ENCODE measurements at places on chromosomes 2 and 18. TPM values are rescaled to one million over a fixed set of nuclear protein-coding genes. Genes with fewer than 3 reads are reported as not detected.

The LDLRAD4 gene
- 4.6 TPM for polyA plus RNA-seq

The HPCAL1 gene
- 66.4 TPM for polyA plus RNA-seq

GRCh38 chr18:10669441-10670100, 143.7 kb downstream of the NAPG start:
- DNase-seq, result no peak

DNA sequence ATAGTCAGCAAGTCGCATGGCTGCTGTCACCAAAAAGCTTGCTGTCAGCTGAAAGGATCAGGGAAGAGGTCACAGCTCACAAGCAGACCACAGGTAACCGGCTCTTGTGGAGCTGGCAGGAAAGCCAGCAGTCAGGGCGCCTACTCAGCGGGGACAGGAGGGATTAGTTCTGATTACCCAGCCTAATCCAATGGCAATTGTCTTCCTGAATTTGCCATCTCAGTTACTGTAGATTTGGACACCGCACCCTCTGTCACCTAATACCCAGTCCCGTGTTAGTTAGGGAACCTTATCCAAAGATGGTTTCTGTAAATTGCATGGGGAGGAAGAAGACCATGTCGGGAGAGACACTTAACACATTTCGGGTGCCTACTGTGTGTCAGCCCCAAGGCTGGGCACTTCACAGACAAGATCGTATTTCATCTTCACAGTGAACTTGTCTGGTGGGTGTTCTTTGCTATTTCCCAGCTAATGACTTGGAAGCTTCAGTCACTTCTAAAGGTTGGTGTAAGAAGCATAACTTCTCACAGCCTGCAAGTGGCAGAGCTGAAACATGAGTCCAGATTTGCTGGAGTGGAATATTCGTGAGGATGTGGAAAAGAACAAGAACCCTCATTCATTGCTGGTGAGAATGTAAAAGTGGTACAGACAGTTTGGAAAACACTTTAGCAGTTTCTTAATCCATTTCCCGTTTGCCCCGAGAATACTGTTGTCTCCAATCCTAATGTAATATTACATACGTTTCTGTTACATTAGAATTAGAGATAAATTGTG, 9.9 kb downstream of the ALPK2 start:
- no peak for DNase-seq

DNA sequence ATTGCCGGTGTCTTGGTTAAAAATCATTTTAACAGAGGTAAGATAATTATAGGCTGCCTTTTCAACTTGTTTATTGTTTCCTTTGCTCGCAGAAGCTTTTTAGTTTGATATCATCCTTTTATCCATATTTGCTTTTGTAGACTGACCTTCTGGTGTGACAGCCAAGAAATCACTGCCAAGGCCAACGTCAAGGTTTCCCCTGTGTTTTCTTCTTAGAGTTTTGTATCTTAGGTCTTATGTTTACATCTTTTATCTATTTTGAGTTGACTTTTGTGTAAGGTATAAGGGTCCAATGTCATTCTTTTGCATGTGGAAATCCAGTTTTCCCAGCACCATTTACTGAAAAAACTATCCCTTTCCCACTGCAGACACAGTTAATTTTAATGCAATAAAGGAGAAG, 129.0 kb upstream of the ZFP36L2 start:
- DNase-seq, result no peak

- DNase-seq, result no peak
These were observed 65.9 kb upstream of the SH3BP4 start for GRCh38 chr2:234885886-234886285.

DNA sequence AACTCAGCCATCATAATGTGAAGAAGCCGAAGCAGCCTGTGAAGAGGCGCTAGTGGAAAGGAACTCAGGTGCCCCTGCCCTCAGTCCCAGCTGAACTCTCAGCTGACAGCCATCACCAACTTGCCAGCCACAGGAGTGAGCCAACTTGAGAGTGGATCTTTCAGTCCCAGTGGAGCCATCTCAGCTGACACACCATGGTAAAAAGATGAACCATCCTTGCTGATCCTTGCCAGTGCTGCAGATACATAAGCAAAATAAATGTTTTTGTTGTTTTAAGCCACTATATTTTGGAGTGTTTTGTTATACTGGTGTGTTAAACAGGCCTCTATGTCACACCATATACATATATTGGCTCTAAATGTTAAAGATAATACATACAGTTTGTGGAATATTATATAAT, 195.8 kb upstream of the SPRED2 start:
- DNase-seq, result no peak

- no peak for DNase-seq
These were observed 4.4 kb downstream of the SLC66A3 start for GRCh38 chr2:11159574-11160170.

DNA sequence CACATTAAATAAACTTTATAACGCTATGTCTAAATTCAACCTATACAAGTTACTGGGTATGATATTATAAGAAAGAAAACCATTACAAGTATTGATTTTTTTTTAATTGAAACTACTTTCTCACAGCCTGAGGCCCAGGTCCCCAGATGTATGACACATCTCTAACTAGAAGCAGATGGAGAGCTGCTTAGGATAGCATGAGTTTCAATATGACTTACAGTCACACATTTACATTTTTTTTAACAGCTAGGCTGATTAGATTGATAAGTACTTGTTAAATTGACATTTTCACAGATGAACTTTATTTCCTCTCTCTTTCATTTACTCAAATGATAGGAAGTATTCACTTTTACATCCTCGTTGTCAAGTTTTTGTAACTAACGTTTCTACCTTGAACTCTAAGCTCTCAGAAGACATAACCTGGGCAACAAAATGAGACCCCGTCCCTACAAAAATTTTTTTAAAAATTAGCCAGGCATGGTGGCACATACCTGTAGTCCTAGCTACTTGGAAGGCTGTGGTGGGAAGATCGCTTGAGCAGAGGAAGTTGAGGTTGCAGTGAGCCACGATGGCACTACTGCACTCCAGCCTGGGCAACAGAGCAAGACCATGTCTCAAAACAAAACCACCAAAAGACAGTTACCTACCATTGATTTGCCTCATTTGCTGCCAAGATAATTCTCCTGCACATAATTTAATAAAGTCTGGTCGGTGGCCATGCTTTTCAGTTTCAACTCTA, 52.4 kb downstream of the STK39 start:
- no peak for DNase-seq

All from A549 (cell line).